ENCODE measurements at places on chromosomes 16 and 17.

DNA sequence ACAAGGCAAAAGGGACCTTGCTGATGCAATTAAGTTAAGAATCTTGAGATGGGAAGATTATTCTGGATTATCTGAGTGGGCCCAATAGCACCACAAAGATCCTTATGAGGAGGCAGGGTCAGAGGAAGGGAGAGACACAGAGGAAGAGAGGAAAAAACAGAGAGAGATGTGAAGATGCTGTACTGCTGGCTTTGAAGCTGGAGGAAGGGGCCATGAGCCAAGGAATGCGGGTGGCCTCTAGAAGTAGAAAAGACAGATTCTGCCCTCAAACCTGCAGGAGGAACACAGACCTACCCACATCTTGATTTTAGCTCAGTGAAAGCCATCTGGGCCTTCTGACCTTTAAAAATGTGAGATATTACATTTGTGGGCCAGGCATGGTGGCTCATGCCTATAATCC is 8.1 kb upstream of the CPSF4L start:
- DNase-seq, result no peak

DNA sequence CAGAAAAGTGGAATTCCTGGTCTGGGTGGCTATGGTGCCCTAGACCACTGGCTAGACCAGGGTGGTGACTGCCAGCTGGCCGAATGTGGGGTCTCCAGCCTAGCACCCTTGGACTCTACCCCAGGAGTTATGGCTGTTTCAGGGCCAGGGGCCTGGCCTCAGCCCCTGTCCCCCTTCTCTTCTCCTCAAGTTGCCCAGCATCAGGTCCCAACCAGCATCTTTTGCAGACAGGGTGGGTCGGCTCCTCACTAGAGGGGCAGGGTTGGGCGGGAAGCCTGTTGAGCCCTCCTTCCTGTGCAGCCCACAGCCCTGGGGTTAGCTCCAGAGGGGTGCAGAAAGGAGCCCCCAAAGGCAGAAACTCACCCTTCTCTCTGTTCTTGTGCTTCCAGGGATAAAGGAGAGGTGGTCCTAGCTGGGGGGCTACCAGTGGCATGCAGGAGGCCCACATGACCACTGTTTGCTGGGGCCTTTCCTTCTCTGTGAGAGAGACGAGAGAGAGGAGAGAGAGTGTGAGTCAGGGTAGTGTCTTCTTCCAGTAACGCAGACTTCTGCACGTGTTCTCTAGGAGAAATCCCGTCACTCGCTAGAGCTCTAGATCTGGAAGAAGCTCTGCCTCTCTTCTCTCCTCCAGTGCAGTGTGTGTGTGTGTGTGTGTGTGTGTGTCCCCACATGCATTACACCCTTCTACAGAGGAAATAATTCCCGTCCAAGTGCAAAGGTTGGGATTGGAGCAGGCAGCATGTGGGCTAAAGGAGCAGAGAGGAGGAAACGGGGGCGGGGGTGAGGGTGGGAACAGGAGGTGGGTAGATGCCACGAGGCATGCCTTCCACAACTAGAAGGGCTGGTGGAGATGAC is 209.4 kb downstream of the SEC14L1 start:
- no peak for DNase-seq

DNA sequence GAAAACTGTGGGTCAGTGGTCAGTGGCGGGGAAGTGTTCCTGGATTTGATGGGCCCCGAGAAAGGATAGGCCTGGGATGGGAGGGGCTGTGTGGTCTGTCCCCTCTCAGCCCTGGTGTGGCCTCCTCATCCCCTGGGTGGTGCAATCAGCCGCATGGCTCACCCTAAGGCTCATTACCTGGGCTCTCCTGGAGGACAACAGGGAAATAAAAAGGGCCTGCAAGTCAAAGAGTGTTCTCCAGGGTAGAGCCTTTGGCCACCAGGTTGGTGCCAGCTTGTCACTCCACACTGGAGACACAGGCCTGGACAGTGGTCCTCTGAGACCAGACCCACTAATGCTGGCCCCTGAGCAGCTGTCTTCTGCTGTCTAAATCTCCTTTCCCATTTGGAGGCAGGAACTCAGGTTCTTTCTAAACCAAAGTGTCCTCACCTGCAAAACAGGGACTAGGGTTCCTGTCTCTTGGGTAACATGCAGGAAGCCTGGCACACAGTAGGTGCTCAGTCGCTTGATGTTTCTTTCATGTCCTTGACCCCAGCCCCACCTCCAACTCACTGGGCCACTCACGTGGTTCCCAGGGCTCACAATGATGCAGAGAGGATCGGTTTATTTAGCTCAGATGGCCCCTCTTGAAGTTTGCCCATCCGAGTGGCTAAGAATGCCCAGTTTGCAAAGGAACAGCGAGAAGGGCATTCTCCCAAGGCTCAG is 2.4 kb downstream of the NDRG4 start:
- no peak for DNase-seq

- DNase-seq, result no peak
Observed at GRCh38 chr17:72332367-72332766, 211.5 kb downstream of the SOX9 start.

DNA sequence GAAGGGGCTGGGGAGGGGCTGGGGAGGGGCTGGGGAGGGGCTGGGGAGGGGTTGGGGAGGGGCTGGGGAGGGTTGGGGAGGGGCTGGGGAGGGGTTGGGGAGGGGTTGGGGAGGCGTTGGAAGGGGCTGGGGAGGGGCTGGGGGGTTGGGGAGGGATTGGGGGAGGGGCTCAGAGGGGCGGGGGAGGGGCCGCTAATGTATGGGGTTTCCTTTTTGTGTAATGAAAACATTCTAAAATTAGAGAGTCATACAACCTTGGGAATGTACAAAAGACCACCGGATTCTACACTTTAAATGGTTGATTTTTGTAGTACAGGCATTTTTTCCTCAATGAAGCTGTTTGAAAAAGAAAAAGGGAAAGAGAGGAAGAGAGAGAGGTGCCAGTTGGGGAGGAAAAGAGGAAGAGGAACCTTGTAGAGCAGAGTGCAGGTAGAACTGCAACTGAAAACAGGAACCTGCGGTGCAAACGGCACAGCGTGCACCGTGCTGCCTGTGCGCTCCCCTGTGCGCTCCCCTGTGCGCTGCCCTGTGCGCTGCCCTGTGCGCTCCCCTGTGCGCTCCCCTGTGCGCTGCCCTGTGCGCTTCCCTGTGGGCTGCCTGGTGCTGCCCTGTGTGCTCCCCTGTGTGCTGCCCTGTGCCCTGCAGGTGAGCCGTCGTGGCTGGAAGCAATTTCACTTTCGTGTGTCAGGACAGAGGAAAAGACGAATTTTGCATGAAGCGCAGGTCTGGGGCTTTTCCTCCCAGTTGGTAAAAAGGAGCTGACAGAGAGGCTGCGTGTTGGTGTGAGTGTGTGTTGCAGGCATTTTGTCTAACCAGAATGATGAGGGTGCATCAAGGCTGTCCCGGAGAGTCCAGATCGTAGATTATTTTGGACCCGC is 40.8 kb downstream of the METRNL start:
- DNase-seq, result no peak

- peak; percentile 44 for DNase-seq
Observed at GRCh38 chr17:80151333-80151732, 4.4 kb upstream of the EIF4A3 start.

DNA sequence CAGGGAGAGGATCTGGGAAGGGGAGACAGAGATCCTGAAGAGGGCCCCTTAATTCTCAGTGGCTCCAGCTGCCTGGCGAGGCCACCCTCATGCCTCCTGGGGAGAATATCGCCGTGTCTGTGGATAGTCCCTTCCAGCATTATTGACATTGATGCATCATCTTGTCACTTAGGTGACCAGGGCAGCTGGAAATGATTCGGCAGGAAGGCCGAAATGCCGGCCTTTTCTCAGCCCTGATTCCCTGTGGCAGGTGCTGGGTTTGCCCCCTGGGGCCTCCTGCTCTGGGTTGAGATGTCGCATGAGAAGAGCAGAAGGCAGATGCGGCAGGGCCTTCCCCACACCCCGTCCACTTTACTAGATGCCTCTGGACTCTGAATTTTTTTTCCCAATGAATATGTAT is 89.5 kb downstream of the RAP1GAP2 start:
- DNase-seq, result peak; percentile 11

DNA sequence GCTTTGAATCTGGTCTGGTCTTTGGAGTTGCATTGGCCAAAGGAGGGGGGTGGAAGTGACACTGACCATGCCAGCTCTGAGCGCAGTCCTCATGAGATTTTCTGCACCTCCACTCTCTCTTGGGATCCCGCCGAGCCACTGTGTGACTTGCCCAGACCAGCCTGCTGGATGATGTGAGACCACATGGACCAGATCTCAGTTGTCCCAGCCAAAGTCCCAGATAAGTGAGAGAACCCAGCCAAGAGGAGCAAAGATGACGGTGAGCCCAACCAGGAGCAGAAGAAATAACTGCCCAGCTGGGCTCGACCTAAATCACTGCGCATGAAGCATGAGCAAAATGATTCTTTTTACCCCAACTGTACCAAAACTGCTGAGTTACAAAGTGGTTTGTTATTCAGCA is 96.5 kb upstream of the ERCC4 start:
- no peak for DNase-seq

DNA sequence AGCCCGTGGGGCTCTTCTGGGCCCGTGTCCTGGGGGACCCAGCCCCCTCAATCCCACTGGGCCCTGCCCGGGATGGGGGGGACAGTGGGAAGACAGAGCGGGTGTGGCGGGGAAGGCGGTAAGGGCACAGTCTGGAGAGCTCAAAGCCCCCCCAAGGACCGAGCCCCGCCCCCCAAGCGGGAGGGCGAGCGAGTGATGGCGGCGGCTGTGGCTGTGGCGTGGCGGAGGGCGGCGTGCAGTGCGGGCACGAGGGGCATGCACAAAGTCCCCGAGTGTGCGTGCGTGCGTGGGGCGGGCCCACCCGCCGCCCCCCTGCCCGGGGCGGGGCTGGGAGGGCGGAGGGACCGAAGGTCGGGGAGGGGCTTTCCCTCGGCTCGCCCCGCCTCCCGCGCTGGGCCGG is 3.6 kb upstream of the WDR24 start:
- no peak for DNase-seq

- no peak for DNase-seq
Observed at GRCh38 chr16:81612351-81613163, 166.5 kb upstream of the PLCG2 start.

GRCh38 chr17:27921077-27921476 is 27.9 kb upstream of the LYRM9 start:
- DNase-seq, result no peak

DNA sequence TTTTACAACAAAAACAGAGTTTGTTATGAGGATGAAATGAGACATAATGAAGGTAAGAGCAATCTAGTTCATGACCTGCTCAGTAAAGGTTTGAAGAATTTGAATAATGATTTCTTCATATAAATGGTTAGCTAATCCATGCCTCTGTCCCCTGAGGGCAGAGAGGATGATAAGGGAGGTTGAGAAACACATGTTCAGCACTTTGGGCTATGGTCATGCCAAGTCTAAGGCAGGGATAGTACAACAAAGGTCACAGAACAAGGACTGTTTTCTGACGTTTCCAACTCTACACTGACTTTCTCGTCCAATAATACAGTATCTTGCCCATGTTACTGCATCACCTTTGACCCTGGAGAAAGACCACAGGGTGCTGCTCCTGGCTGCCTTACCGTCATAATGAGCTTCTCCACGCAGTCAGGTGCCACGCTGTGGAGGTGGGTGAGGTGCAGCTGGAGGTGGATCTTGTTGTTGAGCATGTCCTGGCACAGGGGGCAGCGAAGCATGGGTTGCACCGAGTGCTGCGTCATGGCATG is 236.7 kb downstream of the ZFHX3 start:
- no peak for DNase-seq

- peak; percentile 42 for DNase-seq
Observed at GRCh38 chr17:32671896-32672295, 185.1 kb downstream of the CDK5R1 start.

DNA sequence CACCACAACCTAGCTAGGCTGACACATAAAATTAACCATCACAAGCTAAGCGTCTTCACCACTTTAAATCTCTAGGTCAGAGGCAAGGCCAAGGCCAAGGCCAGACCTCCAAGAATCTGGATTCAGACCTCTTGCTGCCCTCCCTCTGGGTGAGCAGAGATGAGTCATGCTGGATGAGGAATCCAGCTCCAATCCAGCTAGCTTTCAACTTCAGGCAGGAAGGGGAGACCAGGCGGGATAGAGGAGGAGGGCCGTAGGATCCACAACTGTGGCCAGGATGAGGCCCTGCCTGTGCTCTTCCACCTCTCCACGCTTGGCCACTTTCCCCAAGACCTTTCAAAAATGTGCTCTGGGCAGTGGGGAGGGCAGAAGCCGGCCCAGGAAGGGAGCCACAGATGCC is 14.7 kb downstream of the LRRC75A start:
- peak; percentile 82 for DNase-seq

- DNase-seq, result no peak
Observed at GRCh38 chr16:28259091-28259780, 33.1 kb upstream of the SBK1 start.

DNA sequence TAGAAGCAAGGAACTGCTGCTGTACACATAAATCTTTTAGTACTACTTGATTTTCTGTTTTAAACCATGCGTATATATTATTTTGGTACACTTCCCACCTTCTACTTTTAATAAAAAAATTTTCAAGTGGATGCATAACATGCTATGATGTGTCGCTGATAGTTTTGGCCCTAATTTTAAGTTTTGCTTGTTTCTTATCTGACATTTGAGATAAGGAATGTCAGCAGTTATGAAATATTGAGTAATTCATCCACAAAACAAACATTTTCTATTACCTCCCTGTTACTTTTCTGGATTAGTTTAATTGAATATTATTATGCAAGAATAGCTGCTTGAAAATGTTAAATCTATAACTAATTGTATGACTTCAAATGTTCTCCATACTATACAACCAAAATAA is 35.8 kb downstream of the N4BP1 start:
- DNase-seq, result no peak
